ENCODE measurements at places on chromosomes 1 and 21.

DNA sequence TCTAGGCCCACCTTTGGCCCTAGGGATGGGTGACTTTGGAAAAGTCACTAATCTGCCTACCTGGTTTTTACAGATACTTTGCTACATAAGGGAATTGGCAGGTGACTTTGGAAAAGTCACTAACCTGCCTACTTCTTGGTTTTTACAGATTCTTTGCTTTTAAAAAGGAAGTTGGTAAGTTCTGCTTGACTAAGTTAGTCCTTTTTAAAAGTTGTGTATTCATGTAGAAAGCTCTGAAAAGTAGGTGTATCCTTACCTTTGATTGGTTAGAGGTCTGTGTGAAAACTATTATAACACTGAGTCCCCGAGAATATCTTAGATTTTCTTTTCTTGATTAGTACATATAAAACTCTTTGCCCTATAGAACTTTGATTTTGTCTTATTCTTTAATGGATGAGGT, 12.4 kb downstream of the ATF6 start:
- no peak for DNase-seq

GRCh38 chr21:38175306-38175705, 81.5 kb upstream of the KCNJ15 start:
- DNase-seq = no peak

DNA sequence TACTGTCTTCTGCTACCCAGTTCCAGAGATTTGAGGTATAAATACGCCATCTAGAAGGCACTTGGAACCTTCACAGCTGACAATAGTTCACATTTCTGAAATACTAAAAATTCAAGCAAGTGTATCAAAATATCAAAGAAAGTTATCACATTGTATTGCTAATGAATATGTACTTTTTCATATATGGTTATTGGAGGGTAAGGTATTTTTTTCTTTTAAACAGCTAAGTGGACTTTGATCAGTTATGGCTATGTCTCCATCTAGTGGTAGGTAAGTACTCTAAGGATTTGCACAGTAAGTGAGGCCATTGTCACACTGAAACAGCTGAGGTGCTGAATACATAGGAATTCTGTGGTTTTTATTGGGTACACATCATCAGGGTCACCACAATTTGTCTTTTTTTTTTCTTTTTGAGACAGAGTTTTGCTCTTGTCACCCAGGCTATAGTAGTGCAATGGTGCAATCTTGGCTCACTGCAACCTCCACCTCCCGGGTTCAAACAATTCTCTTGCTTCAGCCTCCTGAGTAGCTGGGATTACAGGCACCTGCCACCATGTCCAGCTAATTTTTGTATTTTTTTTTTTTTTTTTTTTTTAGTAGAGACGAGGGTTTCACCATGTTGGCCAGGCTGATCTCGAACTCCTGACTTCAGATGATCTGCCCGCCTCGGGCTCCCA, 49.1 kb upstream of the CR2 start:
- no peak for DNase-seq

GRCh38 chr1:43345120-43345519, 7.5 kb downstream of the MPL start:
- DNase-seq = no peak

- no peak for DNase-seq
Observed at GRCh38 chr1:29218223-29218622, 12.5 kb downstream of the MECR start.
